Testis (tissue), 5 donors: ENCODE measurements at places on chromosomes 1 and 21. TPM values are rescaled to one million over a fixed set of nuclear protein-coding genes. Genes with fewer than 3 reads are reported as not detected.

GRCh38 chr1:199746666-199747384 is 280.7 kb upstream of the NR5A2 start:
- no peak overlapping the region for H3K4me3 ChIP-seq
- H3K27me3 ChIP-seq = no peaks in the 10 kb centered on the region
- no peak overlapping the region for H3K27ac ChIP-seq
- DNase-seq = no peak
- H3K36me3 ChIP-seq = no peaks in the 10 kb centered on the region

DNA sequence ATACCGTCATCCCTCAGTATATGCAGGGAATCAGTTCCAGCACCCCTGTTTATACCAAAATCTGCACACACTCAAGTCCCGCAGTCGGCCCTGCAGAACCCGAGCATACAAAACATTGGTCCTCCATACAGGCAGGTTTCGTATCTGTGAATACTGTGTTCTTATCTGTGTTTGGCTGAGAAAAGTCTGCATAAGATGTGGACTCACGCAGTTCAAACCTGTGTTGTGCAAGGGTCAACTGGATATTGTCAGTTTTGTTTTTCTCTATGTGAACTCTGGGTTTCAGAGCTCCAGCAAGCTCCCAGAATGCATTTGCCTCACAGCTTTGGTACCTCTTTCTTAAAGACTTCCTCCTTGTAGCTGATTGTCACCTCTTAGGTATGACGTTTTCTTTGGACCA is 100.6 kb downstream of the NR5A2 start:
- no peak overlapping the region for H3K4me3 ChIP-seq
- H3K36me3 ChIP-seq = no peaks in the 10 kb centered on the region
- no peak for DNase-seq

DNA sequence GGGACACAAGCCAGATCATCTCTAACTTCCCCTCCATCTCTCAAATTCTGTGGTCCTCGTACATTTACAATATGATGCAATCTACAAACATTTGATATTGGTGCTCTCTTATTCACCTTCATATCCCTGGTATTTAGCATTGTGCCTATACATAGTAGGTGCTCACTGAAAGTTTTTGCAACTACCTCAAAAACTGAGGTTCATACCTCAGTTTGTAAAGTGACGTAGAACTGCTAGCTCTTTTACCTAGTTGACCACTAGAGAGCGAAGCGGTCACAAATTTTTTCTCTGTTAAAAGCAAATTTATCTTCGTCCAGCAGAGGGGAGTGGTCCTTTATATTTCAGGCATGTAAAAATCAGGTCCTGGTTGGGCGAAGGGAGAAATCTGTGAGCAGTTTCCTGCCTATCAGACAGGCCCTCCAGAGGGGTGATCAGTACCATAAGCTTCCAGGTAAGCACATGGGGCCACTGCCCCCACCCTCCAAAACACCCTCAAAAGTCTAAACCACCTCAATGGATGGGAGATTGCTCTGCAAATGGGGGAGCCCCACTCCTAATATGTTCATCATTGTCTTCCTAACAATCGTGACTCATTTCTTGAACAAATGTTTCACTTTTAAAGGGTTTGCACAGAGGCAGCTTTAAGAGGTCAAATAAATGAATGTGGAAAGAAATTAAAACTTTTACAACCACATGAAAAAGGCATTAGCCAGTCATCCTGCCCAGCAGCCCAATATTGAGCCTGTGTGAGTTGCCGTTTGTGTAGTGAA is 10.6 kb upstream of the HLCS start:
- DNase-seq = peak; percentile 36
- H3K27ac ChIP-seq = no peak overlapping the region
- H3K27me3 ChIP-seq = no peaks in the 10 kb centered on the region
- H3K4me1 ChIP-seq = peaks cover 6% of the 10 kb centered on the region
- H3K4me3 ChIP-seq = no peak overlapping the region

DNA sequence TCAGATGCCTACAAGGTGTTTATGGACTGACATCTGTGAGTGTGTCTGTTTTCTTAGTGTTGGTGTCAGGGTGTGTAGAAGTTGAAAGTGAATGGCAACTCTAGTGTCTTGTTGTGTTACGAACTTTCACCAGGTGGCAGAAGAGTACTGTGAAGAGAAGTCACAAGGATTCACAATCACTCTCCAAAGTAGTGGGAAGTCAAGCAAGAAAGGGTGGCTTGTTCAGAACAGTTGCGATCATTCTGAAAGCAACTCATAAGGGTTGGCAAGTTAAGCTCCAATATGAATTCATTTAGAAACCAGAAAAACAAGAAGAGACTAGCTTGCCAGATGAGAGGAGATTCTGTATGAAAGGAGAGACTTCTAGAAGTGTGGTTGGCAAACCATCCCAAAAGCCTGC is 86.1 kb downstream of the FASLG start:
- no peak overlapping the region for H3K27ac ChIP-seq
- H3K4me1 ChIP-seq = no peaks in the 10 kb centered on the region
- peak; percentile 33 for DNase-seq
- H3K4me3 ChIP-seq = no peak overlapping the region
- no peaks in the 10 kb centered on the region for H3K36me3 ChIP-seq

GRCh38 chr1:36085126-36085525 is 1.2 kb downstream of the TEKT2 start:
- H3K27ac ChIP-seq = no peak overlapping the region
- no peaks in the 10 kb centered on the region for H3K27me3 ChIP-seq
- H3K4me1 ChIP-seq = peaks cover 9% of the 10 kb centered on the region
- H3K4me3 ChIP-seq = no peak overlapping the region
- DNase-seq = no peak

DNA sequence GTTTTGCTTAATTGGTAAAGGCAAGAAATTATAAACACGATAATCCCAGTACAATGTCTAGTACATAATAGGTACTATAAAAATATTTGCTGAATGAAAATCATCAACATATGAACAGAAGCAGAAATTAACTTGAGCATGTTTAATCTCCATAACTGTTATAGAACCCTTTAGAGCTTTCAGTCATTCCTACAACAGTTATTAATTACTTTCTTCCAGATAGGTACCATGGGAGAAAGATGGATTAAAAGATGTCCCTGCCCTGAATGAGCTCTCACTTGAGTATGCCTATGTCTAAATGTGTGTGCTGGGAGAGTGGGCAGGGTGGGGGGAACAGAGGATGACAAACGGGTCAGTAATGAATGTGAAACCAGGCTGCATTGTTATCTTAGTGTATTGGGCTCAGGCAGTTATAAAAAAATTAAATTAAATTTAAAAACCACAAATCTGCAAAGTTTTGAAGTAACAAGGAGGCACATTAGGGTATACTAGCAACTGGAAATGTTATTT is 2.4 kb downstream of the EPS15 start:
- H3K4me3 ChIP-seq = no peak overlapping the region
- H3K27me3 ChIP-seq = no peaks in the 10 kb centered on the region
- no peak overlapping the region for H3K27ac ChIP-seq
- DNase-seq = no peak

GRCh38 chr1:1390675-1391074 is 8.5 kb downstream of the CCNL2 start:
- H3K4me1 ChIP-seq = no peaks in the 10 kb centered on the region
- H3K4me3 ChIP-seq = no peak overlapping the region
- no peak for DNase-seq
- no peaks in the 10 kb centered on the region for H3K36me3 ChIP-seq
- H3K27me3 ChIP-seq = no peaks in the 10 kb centered on the region
- no peak overlapping the region for H3K27ac ChIP-seq

DNA sequence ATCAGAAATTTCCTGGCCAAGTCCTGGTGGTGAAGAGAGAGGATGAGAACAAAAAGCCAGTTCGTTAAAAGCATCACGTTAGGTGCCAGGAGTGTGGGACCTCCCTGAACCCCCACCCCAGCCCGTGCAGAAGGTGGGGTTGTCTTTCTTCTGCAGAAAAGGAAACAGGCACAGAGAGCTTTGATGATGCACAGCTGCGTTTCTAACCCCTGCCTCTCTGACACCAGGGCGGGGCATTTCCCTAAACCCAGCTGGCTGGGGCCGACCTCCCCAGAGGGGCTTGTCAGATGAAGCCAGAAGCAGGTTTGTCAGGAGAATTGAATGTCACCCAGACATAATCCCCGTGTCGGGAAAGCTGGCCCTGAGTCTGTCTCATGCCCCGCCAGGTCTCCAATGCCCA is 189.3 kb upstream of the EDN2 start:
- H3K4me3 ChIP-seq = no peak overlapping the region
- no peak overlapping the region for H3K27ac ChIP-seq
- no peaks in the 10 kb centered on the region for H3K27me3 ChIP-seq
- H3K36me3 ChIP-seq = no peaks in the 10 kb centered on the region
- DNase-seq = no peak

GRCh38 chr1:51328926-51329325 is 1.4 kb downstream of the TTC39A start:
- no peak overlapping the region for H3K4me3 ChIP-seq
- H3K4me1 ChIP-seq = peaks cover 14% of the 10 kb centered on the region
- H3K27ac ChIP-seq = no peak overlapping the region
- H3K36me3 ChIP-seq = no peaks in the 10 kb centered on the region

GRCh38 chr21:16492892-16493291 is 763.1 kb downstream of the USP25 start:
- H3K27ac ChIP-seq = no peak overlapping the region
- H3K36me3 ChIP-seq = no peaks in the 10 kb centered on the region
- peaks cover 6% of the 10 kb centered on the region for H3K4me1 ChIP-seq
- no peak for DNase-seq

- no peaks in the 10 kb centered on the region for H3K36me3 ChIP-seq
- no peaks in the 10 kb centered on the region for H3K27me3 ChIP-seq
- no peaks in the 10 kb centered on the region for H3K4me1 ChIP-seq
- no peak overlapping the region for H3K27ac ChIP-seq
- DNase-seq = peak; percentile 6
Observed at GRCh38 chr21:46120301-46121285, 22.7 kb downstream of the COL6A2 start.

- H3K27ac ChIP-seq = no peak overlapping the region
- no peaks in the 10 kb centered on the region for H3K4me1 ChIP-seq
- H3K27me3 ChIP-seq = no peaks in the 10 kb centered on the region
- no peak for DNase-seq
- no peaks in the 10 kb centered on the region for H3K36me3 ChIP-seq
Observed at GRCh38 chr1:87299661-87300060, 29.0 kb upstream of the LMO4 start.

DNA sequence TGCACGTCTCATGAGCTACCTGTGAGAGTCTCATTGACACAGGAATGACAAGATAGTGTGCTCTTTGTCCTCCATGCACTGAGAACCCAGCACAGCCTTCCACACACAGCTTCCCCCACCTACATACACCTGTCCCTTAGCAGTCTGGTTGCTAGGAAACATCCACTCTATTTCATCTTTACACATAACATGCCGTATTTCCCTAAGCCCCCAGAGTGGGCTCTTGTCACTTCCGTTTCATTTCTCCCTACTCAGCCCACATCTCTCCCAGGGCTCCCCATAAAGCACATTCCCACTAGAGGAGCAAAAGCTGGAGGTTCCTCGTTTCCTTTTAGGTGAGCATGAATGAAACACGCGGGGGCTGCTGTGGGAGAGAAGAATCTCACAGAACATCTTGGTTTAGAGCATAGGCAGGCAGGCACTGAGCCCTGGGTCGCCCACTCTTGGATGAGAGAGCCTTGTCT is 137.1 kb downstream of the ETS2 start:
- no peak for DNase-seq
- no peaks in the 10 kb centered on the region for H3K27me3 ChIP-seq
- no peaks in the 10 kb centered on the region for H3K4me1 ChIP-seq

Gene SLC16A4
- polyA plus RNA-seq = 17.4 TPM

Gene IRF2BP2
- polyA plus RNA-seq = 100 TPM

Gene TRAF3IP3
- polyA plus RNA-seq = 9.2 TPM

Gene OPRD1
- polyA plus RNA-seq = 0.18 TPM
